ENCODE measurements at places on chromosomes 1 and 21.

DNA sequence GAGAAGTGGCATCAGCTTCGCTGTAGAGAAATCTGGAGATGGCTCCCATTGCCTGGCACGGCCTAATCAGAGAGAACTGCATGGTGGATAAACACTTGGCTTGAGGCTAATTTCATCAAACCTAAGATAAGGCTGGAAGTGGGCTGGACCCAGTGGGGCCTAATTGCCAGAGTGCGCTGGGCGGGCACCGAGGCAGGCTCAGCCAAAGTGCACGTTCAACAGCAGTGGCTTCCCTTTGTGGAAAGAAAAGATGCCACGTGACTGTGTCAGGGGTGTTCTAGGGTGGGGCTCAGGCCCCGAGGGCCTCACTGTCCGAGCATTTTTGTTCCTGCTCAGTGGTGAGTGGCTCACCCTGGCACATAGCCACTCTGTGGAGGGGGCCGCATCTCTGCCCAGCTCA, 5.8 kb downstream of the PLCH2 start:
- no peak for DNase-seq

GRCh38 chr1:145979746-145980456, 15.4 kb downstream of the POLR3GL start:
- no peak for DNase-seq

GRCh38 chr1:107477233-107477632, 336.4 kb downstream of the NTNG1 start:
- no peak for DNase-seq

DNA sequence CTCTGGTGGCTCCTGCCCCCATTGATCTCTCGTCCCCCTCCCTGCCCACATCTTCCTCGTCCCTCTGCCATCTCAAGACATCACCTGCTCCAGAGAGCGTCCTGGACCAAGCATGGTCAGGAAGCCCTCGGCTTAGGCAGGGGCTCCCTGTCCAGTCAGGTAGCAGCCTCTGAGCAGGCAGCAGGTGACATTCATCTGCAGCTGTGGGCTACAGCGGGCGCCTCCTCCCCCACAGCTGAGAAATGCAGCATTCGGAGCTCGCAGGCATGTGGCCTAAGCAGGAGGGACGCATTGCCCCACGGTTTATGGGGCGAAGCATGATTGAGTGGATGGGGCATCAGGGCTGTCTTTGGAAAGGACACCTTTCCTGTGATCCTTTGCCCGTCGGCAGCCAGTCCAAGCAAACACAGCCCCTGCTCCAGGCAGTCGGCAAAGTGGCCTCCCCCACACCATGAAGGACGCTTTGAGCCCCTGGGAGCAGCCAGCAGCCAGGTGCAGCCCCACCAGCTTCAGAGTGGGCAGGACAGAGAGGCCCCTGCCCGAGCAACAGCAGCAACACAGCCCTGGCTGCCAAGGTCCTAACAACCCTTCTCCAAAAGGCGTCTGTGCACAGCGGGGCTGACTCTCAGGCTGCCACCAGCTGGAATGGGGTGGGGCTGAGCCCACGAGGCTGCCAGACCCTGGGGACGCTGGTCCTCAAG, 234.1 kb upstream of the VAMP3 start:
- no peak for DNase-seq

DNA sequence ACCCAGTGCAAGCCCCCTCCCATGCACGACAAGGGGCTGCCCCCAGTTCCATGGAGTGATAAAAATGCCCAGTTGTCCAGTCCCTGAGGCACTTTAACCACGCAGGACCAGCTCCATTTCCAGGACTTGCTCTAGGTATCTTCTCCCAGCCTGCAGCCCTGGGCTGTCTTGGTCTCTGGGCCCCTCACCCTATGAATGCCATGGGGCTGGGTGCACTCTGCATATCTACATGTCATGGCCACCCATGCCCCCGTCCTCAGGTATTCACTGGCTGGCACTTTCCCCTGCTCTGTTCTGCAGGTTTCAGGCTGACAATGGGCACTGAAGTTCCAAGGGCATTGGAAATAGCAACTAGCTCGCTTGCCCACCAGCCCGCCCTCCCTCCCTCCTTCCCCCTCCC, 19.6 kb upstream of the C1orf174 start:
- no peak for DNase-seq

- DNase-seq: no peak
These were observed 229.7 kb upstream of the IRF2BP2 start for GRCh38 chr1:234839663-234840062.

GRCh38 chr21:43992121-43992520, 20.0 kb upstream of the TRAPPC10 start:
- no peak for DNase-seq

DNA sequence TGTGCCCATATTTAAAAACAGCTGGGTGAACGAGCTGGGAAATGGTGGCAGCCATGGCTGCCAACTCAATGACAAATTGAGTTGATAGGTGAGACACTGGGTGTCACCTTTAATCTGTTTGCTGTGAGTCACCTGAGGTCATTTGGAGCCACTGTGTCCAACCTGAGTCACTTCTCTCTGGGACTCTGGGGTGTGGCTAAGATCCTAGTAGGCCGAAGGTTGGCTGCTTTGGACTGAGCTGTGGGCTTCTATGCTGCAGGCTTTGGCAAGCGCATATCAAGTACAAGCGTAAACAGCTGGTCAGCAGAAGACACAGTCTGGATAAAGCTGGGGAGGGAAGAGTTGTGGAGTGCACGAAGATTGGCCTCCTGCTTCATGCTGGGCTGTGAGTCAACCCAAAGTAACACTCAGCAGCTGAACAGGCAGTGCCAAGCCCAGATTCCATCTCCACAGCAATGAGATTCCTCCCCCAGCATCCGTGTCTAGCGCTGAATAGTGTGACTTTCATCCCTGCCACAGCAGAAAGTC, 24.0 kb downstream of the TEX35 start:
- no peak for DNase-seq

GRCh38 chr1:235675152-235675890, 25.7 kb upstream of the GNG4 start:
- DNase-seq: no peak

DNA sequence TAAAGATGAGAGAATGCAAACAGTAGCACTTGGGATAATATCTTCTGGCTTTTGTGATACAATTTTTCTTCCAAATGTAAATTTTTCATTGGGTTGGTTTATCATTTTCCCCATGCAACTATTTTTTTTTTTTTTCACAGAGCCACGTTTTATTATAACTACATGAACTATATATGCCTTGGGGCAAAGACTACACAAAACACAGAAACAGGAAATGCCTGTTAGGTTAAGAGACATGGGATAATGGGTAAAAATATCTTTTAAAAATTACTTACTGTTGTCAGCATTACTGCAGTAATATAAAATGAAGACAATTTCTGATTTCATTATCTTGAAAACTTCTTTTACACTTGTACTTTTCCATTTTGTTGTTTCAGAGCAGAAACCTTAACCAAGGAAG, 74.6 kb downstream of the DISP1 start:
- no peak for DNase-seq

GRCh38 chr1:233440951-233441401, 113.5 kb downstream of the MAP3K21 start:
- no peak for DNase-seq

DNA sequence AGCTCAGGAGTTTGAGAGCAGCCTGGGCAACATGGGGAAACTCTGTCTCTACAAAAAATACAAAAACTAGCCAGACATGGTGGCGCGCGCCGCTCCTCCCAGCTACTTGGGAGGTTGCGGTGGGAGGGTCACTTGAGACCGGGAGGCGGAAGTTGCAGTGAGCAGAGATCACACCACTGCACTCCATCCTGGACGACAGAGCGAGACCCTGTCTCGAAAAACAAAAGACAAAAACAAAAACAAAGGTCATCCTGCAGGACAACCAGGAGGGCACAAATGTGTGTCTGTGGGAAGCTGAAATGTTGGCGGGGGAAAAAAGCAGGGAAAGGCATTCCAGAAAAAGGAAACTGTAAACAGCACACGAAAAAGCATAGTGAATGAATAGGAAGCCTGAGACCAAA, 104.1 kb upstream of the HNRNPU start:
- DNase-seq: no peak

- DNase-seq: no peak
These were observed 183.5 kb downstream of the TPR start for GRCh38 chr1:186191511-186191910.

DNA sequence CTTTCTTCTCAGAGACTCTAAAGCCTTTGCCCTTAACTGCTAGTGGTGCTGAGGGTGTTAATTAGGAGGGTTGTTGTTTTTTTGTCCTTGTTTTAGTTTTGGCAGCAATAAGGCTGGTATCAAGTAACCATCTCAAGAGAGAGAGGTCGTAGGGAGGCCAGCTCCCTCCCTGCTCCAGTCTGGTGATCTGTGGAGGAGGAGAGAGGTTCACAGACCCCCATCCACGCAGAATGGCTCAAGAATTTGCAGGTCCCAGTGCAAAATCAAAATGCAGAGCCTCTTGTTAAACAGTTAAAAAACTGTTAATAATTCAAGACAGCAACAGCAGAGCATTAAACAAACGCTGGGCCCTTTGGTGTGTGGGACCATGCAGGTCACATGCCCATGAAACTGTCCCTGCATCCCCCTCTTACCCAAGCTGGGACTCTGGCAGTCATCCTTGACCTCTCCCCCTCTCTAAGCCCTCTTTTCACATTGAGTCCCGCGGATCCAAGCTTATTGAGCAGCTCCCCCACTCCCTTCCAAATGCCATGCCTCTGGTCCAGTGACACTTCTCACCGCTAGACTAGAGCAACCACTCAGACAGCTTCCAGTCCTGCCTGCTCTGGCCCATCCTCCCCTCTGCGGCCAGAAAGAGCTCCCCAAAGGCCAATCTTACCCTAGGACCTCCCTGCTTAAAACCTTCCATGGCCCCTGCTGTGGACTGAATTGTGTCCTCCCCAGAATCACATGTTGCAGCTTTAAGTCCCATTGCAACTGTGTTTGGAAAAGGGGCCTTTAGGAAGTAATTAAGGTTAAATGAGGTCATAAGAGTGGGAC, 47.7 kb upstream of the RPL11 start:
- DNase-seq: no peak

DNA sequence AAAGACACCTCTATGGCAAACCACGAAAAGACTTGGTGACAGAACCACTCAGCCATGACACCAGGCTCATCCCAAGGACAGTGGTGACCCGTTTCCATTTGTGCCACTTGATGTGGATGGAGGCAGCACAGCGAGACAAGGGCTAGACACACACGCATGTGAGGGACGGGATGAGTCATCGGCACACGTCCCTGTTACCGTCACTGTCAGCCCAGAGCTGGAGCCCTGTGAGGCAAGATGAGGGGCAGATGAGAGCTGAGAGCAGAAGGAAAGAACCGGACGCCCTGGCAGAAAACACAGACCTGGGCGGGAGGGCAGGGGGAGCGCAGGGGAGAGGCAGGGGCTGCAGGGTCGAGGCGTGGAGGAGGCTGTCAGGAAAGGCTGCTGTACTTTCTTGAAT, 57.8 kb downstream of the SIK1 start:
- no peak for DNase-seq

DNA sequence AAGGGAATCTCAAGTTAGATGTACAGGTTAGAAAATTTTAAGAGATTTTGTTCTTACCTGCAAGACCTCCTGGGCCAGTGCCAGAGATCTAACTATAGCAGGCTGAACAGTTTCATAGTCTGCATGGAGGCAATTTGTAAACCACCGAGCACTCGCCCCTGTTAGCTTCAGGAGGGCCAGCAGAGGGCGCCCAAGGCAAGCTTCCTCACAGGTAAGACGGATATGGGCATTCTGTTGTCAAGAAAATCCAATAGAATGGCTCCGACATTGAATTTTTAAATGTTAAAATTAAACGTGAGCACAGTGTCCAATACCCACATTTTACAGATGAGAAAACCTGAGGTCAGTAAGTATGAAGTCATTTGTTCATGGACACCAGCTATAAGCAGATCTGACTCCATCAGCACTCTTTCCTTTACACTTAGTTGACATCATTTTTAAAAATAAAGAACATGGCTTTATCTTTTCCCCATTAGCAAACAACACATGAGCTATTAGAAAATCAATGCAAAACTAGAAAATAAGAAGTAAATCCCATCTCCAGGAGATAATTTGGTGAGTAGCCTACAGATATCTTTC, 2.2 kb downstream of the REG4 start:
- DNase-seq: peak; percentile 48

DNA sequence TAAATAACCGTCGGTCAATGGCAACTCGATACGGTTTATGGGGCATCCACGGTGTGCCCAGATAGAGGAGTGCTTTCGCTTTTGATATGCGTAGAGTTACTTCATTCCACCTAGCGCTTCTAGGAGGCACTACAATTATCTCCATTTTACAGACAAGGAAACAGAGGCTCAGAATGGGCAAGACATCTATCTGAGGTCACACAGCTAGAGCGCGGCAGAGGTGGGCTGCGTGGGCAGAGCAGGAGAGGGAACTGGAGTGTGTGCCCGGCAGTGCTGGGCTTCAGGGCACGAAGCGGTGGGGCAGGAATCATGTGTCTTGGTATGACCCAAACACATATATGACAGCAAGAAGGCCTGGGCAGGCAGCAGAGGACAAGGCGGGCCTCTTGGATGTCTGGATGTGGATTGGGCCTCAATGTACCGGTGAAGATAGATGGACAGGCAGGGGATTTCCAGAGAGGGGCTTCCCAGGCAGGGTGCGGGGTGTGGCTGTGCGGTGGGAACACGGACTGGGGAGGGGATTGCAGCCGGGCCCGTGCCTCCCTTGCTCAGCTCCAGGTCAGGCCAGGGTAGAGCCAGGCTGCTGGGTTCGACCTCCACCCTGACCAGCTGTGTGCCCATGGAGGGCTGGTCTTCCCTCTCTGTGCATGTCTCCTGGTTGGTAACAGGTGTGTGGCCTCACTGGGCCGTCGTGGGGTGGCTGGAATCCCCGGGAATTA, 21.2 kb downstream of the TP73 start:
- no peak for DNase-seq

DNA sequence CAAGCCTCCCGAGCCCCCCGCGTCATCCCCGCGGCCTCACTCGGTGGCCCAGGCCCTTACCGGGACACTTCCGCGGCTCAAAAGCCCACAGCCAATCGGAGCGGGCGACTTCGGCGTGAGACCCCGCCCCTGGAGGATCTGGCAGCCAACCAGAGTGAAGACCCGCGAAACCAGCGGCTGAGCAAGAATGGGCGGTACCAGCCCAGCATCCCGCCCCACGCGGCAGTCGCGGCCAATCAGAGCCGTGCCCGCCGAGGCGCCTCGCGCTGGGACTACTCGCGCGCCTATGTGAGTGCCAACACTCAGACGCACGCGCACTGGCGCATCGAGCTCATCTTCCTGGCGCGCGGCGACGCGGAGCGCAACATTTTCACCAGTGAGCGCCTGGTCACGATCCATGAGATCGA, 22.5 kb downstream of the DISP3 start:
- DNase-seq: no peak

DNA sequence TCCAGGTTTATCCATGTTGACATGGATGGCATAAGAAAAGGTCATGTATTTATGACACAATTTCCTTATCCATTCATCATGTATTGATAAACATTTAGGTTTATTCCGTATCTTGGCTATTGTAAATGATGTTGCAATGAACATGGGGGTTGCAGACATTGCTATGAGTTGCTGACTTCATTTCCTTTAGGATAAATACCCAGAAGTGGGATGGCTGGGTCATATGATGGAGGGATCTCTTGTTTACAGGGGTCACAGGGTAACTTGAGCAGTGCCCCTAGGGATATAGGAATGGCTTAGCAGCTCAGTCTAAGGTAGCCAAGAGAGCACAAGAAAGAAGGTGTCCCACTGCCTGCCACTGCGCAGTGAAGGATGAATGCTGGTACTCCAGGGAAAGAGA, 229.6 kb upstream of the COA6 start:
- DNase-seq: no peak

Measured in stimulated activated CD4-positive, alpha-beta T cell treated with anti-CD3 and anti-CD28 coated beads, Interleukin-1b, Interleukin-23, amount 100 ng/mL, for 24 hours (primary cell).